ENCODE measurements at places on chromosomes 2 and 18.
A peak's percentile ranks its signal among the peaks of the same experiment; 100 is the strongest.

GRCh38 chr2:171626949-171627348, 60.3 kb upstream of the DYNC1I2 start:
- no peak for DNase-seq

GRCh38 chr2:235046589-235046988, 94.8 kb downstream of the SH3BP4 start:
- no peak for DNase-seq

DNA sequence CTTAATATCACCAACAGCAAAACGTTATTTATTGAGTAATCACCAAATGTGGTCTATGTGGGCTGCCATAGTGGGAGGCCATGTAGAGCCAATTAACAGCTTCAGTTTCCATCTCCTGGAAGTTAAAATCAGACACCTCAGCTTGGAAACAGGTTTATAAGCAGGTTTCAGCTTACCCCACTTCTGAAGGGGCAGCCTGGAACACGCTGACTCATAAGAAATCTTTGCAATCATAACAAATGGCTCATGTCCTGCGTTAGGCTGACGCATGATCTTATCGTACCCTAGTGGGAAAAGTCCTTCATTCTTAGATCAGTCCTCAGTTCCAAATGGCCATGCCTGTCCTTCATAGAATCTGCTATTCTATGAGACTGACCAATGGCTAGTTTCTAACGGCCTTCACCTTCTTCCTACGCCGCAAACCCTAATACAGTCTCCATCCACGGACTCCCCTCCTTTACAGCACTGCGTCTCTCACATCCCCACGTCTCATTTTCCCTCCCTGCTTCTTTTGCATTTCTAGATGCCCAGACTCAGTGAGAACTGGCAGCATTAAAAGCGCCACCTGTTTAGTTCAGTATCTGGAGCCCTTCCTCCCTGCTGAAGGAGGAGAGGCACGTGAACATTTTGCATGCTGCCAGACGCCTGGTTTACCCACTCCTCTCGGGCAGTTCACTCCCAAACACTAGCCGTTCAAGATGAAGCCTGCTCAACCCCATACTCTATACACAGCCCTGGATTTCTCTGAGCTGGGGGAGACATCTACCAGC, 24.2 kb upstream of the BZW1 start:
- DNase-seq: no peak

DNA sequence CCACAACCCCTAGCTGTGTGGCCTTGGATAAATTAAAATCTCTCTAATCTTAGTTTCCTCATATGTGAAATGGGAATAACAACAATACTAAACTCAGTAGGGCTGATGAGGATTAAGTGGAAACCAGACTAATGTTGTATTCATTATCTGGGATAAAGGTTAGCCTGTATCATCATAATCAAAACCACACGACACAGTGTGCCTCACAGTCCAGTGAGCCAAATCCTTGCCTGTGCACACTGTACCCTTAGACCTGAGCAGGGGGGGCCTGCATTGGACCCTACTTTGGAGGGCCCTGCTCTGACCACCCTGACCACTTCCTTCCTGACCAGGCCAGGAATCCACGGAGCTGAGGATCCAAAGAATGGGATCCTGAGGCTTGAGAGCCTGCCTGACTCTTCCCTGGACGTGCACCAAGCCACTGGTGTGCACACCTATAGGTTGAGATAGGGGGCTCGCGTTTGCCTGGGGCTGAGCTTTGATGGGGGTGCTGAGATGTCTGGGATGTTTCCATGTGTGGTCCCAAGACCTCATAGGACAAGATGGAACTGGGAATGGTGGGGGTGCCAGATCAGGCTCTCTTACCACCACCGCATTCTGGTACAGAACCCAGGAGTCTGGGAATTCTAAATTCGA, 69.7 kb downstream of the TGOLN2 start:
- no peak for DNase-seq

DNA sequence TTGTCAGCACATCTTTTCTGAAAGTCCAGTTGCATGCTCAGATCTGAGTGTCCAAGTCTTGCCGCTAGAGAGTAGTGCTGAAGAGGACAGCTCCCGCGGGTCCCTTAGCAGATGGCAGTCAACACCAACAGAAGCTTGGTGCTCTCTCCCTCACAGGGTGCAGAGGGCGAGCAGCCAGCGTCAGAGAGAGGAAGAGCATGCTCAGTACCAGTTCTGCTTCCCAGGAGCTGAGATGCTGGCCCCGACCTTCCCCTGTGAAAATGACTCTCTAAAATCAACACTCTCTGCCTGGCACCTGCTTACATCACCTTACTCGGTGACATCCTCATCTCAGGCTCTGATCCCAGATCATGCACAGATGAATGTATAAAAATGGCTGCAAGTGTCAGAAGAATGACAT, 86.0 kb upstream of the TWIST2 start:
- no peak for DNase-seq

- no peak for DNase-seq
These were observed 1671.8 kb upstream of the DDX18 start for GRCh38 chr2:116142644-116143227.

DNA sequence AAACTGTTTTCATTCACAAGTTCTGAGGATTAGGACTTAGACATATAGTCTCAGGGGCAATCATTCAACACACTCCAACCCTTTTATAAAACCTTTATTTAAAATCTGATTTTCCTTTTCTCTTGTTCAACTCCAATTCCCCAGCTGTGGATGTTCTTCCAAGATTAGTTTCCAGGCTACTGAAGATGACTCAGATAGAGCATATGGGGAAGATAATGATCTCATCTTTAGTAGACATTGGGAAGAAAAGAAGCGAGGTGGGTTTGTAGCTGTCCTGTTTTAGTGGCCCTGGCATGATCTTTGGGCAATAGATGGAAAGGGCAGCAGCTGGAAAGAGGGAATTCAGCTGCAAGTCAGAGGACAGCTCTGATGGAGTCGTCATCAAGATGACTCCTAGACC, 247.7 kb upstream of the CCDC68 start:
- no peak for DNase-seq

DNA sequence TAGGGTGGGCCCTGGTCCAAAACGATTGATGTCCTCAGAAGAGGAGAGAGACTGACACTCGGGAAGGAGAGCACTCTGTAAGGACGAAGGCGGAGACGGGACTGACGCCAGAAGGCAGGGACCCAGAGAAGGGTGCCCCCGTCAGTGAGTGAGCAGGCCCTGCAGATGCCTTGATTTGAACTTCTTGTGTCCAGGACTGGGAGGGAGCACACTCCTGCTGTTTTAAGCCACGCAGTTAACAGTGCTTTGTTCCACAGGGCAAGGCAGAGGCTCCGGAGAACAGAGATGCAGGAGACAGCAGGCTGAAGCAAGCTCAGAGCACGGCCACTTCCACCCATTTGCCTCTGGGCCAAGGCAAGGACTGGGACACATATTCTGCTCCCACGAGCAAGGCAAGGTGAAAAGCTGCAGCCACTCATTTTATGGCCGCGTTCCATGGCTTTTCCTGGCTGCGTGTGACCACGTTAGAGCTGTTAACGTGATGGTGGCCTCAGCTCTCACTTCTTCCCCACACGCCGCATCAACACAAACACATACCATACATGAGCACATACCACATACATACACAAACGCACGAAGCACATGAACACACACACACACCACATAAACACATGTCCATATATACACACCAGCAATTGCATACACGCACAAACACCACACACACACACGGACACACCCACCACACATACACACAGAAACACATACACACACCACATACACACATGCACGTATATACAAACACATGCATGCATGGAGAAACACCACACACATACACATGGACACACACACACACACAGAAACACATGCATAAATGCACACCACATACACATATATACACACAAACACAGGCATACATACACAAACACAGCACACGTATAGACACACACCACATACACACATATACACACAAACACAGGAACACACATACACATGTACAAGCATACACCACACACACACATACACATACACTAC, 521.0 kb upstream of the MYT1L start:
- no peak for DNase-seq

DNA sequence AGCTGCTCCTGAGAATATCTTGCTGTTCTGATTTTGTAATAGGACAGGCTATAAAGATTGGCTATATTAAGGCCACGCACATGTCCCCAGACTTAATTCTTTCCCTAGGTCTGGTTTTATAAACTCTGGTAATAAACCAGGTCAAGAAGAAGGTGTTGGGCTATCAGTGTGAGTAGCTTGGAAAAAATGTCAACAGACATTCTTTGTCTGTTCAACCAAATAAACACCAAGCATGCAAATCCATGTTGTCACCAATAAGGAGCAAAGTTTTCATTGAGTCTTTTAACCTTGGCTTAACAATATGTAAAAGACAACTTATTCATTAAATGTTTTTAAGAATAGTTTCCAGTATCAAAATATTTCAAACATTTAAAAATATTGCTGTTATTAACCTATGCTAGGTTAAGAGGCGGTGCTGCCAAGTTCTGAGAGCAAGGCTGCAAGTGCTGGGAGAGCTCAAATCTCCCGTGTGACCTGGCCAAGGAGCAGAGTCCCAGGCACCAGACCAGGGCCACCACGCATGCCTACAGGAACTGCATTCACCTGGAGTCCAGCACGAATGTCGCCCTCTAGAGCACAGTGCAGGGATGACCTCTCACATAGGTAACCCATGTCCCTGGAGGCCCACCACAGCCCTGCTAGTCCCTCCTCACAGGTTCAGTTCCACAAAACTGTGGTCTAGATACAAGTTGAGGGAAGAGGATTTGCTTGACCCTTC, 120.5 kb upstream of the POU3F3 start:
- no peak for DNase-seq

GRCh38 chr2:195813421-195813820, 156.4 kb downstream of the SLC39A10 start:
- no peak for DNase-seq

DNA sequence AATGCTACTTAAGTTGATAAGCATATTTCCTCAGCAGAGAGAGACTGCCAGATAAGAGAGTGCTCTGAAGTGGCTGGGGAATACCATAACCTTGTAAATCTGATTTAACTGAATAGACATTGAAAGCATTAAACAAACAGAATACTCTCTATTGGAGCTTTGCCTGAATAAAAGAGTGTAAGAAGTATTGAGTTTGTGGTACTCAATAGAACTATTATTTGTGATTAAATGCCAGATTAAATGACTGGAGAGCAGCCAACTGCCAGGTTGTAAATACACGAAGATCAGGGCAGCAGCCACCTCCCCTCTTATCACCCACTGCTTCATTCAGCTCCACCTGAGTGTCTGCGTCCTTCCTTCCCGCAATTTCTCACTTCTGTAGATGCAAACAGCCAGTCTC, 373.6 kb downstream of the DCDC2C start:
- DNase-seq: no peak

DNA sequence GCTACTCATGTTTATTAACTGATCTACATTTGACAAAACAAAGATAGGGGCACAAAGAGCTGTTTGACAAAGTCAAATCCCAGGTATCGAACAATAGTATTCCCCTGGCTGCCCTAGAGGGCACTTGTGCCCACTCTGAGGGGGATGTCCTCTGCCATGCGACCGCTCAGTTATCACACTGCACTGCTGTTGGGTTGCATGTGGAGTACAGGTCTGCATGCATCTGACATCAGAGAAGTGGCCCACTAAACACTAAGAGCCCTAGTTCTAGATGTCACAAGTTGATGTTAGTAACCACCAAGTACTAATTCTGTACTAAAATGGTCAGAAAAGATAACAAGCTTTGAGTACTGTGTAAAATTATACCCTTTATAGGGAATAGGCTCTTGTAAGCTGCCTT, 20.1 kb upstream of the FLACC1 start:
- DNase-seq: no peak

- DNase-seq: no peak
These were observed 4.5 kb downstream of the RHOB start for GRCh38 chr2:20451341-20451740.

DNA sequence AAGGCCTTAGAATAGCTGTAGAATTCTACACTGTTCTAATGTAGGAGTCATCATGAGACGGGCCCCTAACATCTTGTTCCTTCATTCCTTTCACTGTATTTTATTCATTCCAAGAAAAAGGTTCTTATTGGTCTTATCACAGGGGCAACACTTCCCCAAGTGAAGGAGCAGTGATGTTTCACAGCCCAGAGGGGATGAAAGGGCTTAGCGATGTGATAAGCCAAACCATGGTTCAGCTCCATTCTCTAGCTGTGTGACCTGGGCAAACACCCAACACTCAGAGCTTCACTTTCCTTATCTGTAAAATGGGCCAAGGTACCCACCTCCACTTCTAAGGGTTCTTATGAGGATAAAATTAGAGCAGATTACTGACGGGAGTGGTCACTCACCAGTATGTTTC, 25.4 kb upstream of the HS6ST1 start:
- DNase-seq: no peak

- no peak for DNase-seq
These were observed 94.6 kb upstream of the MCFD2 start for GRCh38 chr2:47010176-47010575.

DNA sequence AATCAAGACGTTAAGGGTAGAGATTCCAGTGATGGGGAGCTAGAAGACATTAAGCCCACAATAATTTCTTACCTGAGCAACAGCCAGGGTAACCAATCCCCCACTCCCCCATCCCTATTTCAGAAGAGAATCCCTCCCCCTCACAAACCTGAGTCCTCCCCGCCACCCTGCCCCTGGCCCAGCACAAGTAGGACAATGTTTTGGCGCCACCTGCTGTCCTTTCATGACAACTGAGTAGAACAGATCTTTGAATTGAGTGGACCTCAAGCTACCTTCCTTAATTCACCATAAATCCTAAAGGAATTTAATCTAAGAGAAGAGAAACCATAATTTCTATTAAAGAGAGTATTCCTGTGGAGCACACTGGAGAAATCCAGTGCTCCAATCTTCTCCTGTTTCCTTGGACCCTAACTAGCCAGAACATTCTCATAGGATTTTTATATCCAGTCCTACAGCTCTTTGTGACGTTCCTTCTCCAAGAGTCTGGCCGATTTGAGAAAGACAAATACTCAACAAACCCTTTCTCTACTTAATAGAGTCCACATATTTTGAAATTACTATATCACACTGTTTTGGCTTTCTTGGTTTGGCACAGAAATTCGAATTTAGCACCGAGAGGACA, 41.1 kb downstream of the NHEJ1 start:
- peak; percentile 42 for DNase-seq

DNA sequence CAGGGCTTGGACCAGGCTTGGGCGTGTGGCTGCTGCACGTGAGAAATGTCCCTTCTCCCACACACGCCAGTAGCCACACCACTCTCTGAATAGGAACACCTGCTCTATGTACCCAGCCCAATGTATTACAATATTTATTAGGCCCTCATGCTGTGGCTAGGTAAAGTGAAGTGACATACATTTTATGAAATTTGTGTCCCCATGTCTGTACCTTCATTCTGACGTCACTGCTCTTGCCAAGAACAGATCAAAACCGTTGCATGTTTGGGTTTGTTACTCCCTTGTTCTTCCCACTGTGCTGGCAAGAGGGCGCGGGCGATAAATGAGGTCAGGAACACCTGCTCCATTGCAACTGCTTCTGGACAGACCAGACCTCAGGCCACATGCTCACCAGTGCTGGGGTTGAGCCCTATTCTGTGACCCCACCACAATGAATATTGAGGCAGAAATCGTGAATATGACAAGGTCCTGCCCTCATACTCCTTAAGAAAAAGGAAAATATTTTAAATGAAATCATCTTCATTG, 436.4 kb upstream of the SALL3 start:
- DNase-seq: no peak
